ENCODE measurements at places on chromosomes 4 and X. TPM values are rescaled to one million over a fixed set of nuclear protein-coding genes. Genes with fewer than 3 reads are reported as not detected.
A peak's percentile ranks its signal among the peaks of the same experiment; 100 is the strongest.

- DNase-seq: no peak
Measured at GRCh38 chr4:40750461-40751258, 905 bp downstream of the NSUN7 start.

- peak; percentile 60 for DNase-seq
Measured at GRCh38 chr4:111537871-111538270, 607.4 kb upstream of the FAM241A start.

- DNase-seq: peak; percentile 45
Measured at GRCh38 chr4:177492022-177492421, 49.8 kb upstream of the AGA start.

- DNase-seq: no peak
Measured at GRCh38 chr4:81565142-81565870, 93.6 kb upstream of the RASGEF1B start.

DNA sequence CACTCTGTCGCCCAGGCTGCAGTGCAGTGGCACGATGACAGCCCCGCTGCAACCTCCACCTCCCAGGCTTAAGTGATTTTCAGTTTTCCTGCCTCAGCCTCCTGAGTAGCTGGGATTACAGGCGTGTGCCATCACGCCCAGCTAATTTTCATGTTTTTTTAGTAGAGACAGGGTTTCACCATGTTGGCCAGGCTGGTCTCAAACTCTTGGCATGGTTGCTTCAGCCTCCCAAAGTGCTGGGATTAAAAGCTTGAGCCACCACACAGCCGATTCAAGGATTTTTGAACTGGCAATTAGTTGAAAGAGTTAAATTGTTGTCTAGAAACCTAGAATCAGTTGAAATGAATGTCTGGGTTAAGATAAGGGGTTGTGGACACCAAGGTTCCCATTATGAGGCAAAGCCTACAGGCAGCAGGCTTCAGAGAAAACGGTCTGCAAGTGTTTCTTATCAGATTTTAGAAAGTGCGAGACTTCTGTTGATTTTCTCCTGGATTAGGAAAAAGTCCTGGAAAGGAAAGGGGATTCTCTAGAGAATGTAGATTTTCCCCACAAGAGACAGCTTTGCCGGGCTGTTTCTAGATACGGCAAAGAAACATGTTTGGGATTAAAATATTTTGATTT is 8.3 kb upstream of the CCNI start:
- DNase-seq: no peak

DNA sequence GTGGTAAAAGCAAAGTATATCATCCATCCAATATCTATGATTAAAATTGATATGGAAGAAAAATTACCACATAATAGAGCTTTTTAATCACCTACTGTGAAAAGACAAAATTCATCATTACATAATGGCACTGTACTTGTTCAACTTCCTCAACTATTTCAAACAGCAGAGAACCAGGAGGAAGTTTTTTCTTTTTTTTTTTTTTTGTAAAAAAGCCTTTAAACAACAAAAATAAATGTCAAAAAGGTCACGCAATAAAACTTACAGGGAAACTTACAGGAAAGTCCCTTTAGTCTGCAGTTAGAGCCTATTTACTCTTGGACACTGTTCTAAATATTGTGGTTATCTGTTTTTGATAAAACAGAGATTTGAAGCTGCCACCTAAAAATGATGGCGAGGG is 4.8 kb downstream of the PDGFC start:
- DNase-seq: no peak

DNA sequence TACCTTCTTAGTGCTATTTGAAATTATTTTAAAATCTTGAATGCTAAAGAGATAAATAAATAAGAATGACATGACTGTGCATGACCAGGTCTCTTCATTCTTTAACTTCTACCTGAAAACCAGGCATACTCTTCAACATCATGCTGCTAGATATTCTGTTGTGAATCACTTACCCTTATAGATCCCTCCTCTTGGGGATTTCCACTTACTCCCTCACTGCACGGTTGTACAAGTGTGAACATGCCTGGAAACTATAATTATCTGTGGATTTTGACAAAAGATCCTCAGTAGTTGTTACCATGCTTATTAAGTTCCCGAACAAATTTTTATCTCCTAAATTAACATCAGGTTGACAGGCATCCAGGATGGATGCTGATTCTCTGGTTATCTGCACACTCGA is 54.3 kb downstream of the ADGRL3 start:
- no peak for DNase-seq

DNA sequence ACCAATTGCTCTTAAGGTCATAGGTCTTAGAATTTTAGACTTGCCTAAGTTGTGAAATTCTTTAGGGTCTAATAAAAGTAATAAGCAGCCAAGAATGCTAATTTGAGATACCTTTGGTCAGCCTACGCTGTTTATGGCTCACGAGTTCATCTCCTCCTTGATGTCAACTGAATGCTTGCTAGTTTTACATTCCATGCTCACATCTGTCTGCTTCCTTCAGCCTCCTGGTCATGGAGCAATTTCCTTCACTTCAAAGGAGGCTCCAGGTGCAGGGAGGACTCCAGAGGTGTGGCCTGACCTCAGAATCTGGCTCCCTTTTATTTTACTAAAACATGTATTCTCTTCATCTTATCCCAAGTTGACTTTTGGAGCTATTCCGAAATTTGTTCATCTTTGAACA is 23.3 kb upstream of the LNX1 start:
- no peak for DNase-seq

- no peak for DNase-seq
Measured at GRCh38 chr4:159723341-159724048, 620.6 kb downstream of the RAPGEF2 start.

GRCh38 chr4:140102421-140102820 is 51.6 kb downstream of the MAML3 start:
- no peak for DNase-seq

DNA sequence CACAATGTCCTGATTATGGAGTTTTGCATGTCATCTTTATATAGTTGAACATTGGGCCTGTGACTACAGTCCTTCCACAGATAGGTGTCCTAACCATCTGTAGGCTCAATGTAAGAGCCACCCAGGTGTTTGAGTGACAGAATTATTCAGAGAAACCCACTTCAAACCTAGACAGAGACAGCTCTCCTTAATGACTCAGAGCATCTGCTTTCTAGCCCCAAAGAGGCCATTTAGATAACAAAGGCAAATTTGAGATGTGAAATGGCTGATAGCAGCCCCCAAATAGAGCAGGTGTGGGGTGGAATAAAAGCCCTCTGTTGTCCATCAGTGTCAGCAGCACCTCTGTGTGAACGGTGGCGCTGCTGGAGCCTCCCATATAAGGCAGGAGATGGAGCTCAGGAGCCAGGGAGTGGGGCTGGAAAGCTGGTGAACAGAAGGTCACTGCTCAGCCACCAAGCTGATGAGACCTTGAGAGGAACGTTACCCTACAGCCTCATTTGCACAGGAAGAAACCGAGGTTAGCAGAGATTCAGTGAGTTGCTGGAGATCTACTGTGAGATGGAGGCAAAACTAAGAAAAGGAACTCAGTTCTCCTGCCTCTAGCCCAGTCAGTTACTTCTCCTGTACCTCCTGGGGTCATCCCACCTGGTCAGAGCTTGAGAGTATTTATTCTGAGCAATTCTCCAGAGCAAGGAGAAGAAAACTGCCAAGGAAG is 153.3 kb upstream of the LNX1 start:
- no peak for DNase-seq

GRCh38 chrX:152600853-152601633 is 36.7 kb upstream of the GABRQ start:
- no peak for DNase-seq

DNA sequence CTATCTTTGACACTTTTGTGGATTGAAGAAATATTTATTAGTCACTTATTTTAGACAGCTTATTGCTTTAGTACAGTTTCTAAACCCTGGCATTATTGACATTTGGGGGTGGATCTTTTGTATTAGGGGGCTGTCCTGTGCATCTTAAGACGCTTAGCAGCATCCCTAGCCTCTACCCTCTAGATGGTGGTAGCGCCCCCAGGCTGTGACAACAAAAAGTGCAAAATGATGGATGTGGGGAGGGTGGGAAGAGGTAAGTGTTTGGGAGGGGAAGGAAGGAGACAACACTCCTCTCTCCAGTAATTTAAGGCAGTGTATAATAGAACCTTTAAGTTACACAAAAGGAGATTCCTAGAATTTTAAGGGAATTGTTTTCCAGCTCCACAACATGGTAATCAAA is 1210.6 kb downstream of the C4orf33 start:
- DNase-seq: no peak

DNA sequence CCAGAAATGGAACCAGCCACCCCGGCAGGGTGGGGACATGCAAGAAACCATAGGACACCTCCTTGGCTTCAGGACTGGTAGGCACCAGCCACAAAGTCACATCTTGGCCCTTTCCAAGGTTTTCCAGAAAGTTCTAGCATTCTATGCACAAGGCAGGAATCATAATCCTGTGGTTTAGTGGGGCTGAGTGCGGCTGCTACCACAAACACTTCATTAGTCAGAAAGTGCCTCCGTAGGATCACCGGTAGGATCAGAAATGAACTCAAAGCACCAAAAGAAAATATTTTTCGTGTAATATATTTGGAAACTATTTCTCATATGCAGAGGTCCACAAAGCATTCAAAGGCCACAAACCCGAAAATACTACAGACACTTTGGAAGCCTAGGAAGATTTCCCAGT is 191.7 kb downstream of the PTTG2 start:
- no peak for DNase-seq

- no peak for DNase-seq
Measured at GRCh38 chrX:109629310-109629709, 4.3 kb upstream of the KCNE5 start.

DNA sequence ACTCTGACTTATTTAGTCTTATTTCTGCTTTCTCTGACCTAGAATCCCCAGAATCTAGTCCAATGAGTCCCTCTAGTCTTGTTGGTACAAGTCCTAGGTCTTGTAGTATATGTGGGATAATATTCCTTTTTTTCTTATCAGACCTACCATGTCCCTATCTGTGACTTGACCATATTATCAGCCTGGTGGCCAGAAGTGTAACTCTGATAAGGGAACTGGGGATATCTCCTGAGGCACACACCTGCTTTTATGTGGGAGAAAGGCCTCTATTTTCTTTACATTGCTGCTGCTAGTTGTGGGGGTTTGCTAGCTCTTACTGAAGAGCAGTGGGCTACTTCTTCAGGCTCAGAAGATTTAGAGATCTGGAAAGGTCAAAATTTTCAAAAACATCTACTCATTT is 38.6 kb downstream of the CFAP299 start:
- no peak for DNase-seq

DNA sequence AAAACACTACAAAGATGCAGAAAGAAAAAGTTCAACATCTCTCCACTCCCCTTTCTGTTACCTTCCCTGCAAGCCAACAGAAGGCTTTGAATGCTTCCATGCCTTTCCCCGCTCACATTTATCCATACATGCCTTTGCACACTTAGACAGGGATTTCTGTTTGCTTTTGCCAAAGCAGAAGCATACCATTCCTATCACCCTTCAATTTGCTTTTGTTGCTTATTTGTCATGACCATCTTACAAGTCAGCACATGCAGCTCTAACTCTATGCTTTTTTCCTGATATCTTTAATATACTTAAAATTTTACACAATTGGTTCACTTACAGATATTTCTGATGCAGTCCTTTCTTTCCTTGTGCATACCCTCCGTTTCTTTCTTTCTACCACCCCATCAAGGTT is 169.6 kb downstream of the CORIN start:
- no peak for DNase-seq

GRCh38 chrX:2320580-2321327 is 180.0 kb downstream of the DHRSX start:
- peak; percentile 77 for DNase-seq

DNA sequence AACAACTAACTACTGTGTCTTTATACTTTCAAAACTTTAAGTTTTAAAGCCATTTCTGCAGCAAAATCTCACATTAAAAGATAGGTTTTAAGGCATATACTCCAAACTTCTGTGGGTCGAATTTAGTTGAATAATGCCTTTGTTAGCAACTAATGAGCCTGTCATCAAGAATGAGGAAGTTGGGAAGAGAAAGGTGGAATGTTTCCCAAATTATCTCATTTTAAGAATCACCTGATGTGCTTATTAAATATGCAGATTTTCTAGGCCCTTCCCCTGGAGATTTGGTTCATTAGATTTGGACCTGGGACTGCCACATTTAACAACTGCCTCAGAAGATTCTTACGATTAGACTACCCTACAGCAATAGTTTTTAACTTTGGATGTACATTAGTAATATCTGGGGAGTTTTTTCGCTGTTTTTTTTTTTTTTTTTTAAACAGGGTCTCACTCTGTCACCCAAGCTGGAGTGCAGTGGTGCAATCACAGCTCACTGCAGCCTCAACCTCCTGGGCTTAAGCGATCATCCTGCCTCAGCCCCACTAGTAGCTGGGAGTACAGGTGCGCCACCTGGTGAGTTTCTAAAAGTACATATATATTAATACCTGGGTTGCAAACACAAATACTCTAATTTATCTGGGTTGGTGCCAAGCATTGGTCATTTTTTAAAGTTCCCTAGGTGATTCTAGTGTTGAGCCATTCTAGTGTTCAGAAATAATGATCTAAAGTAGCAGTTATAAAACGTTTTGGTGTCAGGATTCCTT is 16.1 kb upstream of the TASL start:
- no peak for DNase-seq

GRCh38 chrX:41759817-41760216 is 35.8 kb downstream of the GPR82 start:
- peak; percentile 54 for DNase-seq

DNA sequence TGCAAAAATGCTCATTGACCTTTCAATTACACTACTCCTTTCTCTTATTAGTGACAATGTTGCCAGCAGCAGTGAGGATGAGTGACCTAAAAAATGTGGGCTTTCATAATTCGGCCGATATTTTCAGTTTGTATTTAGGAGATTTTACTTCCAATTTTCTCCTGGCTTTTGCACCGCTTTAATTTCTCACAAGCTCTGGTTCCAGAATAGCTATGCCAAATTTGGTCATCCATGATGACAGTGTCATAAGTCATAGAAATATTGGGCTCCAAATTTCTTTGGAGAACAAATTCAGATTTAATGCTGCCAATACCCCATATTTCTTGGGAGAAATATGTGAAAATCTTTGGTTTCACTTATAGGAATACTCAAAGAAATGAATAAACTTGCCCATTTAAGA is 187.7 kb upstream of the HCCS start:
- DNase-seq: no peak

GRCh38 chrX:1442016-1442665 is 10.6 kb downstream of the ASMTL start:
- DNase-seq: no peak

Gene HSPA4L
- polyA plus RNA-seq: 0.89 TPM

Gene HSFX4
- polyA plus RNA-seq: not detected

Gene KLHL13
- polyA plus RNA-seq: 4.0 TPM

Gene GPR82
- polyA plus RNA-seq: not detected

Gene ASB9
- 0.15 TPM for polyA plus RNA-seq

Gene RHOXF2
- polyA plus RNA-seq: not detected

Gene SRPX
- 81.5 TPM for polyA plus RNA-seq

Gene SPANXA2
- polyA plus RNA-seq: not detected

Gene GPR143
- polyA plus RNA-seq: 0.07 TPM

Gene F11
- polyA plus RNA-seq: not detected

Gene PAGE2
- not detected for polyA plus RNA-seq

Gene MAGEA10
- not detected for polyA plus RNA-seq

Gene METTL14
- 10.0 TPM for polyA plus RNA-seq

Gene PPP4R3C
- not detected for polyA plus RNA-seq

Gene CXCL1
- polyA plus RNA-seq: 1.1 TPM

Gene PTCHD1
- not detected for polyA plus RNA-seq

Gene ARHGEF9
- polyA plus RNA-seq: 7.1 TPM
